ENCODE measurements at places on chromosomes 6 and 20.

DNA sequence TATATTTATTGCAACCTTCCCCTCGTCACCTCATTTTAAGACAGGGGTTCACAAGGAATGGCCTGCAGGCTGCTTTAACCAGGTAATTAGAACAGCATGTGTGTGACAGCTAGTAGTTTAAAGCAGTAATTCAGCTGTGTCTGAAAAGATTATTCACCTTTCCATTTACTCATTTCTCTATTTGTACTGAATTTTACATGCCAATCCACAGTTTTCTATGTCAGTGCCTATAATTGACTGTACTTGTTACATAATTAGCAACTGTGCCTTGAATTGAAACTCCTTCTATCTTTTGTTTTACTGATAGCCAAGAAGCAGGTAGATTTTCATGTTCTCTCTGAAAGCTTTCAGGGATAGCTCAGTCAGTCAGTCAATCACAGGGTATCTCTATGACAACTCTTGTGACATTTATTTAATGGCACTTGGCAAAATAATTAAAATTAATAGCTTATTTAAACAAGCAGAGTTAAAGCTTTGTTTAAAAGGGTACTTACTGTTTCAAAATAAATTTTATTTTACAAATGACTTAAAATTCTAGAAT, 214.0 kb downstream of the ZFAND3 start:
- no peak for DNase-seq

- no peak for DNase-seq
These were observed 6.2 kb downstream of the SEL1L2 start for GRCh38 chr20:13984211-13984610.

DNA sequence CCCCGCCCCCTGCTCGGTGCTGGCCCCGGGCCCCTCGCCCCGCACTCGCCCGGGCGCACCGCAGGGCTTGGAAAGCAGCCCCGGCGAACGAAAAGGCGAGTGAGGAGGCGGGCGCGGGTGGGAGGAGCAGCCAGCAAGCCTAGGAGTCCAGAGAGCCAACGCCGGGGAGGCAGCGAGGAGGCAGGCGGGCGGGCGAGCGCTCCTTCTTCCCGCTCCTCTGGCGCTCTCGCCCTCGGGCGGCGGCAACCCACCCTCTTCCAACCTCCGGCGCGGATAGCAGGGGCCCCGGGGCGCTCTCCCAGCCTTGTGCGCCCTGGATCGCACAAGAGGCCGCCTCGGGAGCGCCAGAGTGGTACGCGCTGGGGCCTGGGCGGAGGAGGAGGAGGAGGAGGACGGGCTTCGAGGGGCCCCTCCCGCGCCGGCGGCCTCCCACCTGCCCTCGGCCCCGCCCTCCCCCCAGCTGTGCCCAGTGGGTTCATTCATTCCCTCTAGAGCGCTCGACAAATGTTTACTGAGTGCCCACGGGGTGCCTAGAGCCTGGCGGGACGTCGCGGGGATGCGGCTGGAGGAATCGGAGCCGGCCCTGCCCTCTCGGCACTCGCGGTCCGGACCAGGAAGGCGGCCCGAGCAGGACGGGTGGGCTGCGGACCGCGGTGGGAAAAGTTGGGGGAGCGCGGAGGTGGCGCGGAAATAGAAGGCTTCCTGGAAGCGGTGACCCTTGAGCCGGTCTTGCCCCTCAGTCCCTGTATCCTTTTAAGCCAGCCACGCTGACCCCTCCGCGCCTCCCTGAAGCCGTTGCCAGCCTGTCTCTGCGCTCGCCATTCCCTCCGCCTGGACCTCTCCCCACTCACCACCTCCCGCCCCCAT, at the start of gene BMP7:
BMP7 (minus strand) TSS at position 351 of the 867 bp plus-strand sequence. CDS start 519 bp downstream, outside the sequence.
- DNase-seq: no peak

GRCh38 chr6:129657483-129657882, 52.5 kb downstream of the ARHGAP18 start:
- no peak for DNase-seq

- no peak for DNase-seq
These were observed 1382.8 kb upstream of the DEFB115 start for GRCh38 chr20:29874476-29875202.

GRCh38 chr6:74041420-74041819, 345.4 kb downstream of the CD109 start:
- no peak for DNase-seq

GRCh38 chr6:120096696-120097260, 747.2 kb upstream of the MAN1A1 start:
- DNase-seq: no peak

All from muscle of arm (tissue), 14 donors.